Type B pancreatic cell (in vitro differentiated cells): ENCODE measurements at places on chromosomes 2 and 18.

DNA sequence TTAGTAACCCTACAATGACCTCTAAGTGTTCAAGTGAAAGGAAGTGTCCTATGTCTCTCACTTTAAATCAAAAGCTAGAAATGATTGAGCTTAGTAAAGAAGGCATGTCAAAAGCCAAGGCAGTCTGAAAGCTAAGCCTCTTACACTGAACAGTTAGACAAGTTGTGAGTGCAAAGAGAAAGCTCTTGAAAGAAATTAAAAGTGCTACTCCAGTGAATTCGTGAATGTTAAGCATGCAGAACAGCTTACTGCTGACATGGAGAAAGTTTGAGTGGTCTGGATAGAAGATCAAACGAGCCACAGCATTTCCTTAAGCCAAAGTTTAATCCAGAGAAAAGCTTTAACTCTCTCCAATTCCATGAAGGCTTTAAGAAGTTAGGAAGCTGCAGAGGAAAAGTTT, 373.7 kb downstream of the NR4A2 start:
- no peak for DNase-seq

- DNase-seq, result no peak
Observed at GRCh38 chr2:168211664-168212163, 35.7 kb downstream of the STK39 start.

DNA sequence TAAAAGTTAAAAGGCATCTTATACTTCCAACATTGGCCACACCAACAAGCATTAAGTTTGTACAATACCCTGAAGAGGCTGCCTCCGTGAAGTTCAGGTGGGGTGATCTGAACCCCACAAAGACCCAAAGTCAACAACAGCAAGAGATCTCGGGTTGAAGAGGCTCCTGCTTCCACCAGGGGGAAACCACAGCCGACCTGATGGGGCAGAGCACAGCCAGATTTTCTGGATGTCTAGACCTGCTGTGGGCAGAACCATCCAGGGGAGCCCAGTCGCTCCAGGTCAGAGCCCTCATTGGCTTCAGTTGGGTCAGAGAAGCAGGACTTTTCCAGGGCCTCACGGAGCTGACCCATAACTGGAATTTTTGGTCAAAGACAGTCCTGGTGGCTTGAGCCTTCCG, 66.5 kb upstream of the ACKR3 start:
- no peak for DNase-seq

- DNase-seq, result no peak
Observed at GRCh38 chr18:80129672-80130367, 20.8 kb downstream of the ADNP2 start.

DNA sequence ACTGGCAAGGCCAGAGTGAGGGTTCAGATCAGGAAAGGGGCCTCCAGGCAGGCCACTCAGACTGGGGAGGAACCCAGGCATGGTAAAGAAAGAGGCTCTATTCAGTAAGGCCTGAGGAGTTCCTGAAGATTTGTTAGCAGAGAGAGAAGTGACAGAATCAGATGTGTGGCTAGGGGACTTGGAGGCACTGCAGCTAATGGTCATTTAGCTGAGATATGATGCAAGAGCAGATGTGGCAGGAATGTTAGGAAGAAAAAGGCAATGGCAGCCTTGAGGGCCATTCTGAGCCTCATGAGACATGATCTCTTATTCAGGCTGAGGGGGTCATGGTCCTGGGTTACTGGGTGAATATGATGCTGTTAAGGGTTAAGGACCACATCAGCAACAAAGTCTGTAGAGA, 73.4 kb downstream of the CCDC93 start:
- DNase-seq, result no peak

DNA sequence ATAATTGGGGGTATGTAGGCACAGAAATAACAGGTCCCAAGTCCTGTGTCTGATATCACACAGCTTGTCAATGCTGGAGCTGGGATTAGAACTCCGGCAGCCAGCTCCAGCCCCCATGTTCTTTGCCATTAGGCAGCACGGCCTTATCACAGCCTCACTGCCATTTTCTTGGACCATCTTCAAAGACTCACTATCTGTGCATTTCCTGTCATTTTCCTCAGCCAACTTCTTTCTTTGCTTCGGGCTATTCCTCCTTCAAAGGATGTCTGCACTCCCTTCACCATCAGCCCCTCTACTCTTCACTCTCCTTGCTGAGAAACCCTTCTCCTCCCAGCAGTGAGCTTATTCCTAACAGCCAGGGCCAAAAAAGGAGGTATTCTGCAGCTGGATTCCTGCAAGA, 139.6 kb downstream of the GALNT14 start:
- no peak for DNase-seq

GRCh38 chr2:199933466-199933865, 21.8 kb downstream of the TYW5 start:
- no peak for DNase-seq

- no peak for DNase-seq
Observed at GRCh38 chr18:9653390-9653789, 39.0 kb upstream of the PPP4R1 start.

GRCh38 chr2:228845162-228845925, 425.7 kb downstream of the PID1 start:
- DNase-seq, result no peak

- no peak for DNase-seq
Observed at GRCh38 chr2:136135921-136136906, 18.3 kb upstream of the CXCR4 start.

- DNase-seq, result no peak
Observed at GRCh38 chr2:28327956-28328922, 64.4 kb upstream of the FOSL2 start.

- DNase-seq, result no peak
Observed at GRCh38 chr2:183267148-183267827, 143.0 kb downstream of the NUP35 start.

GRCh38 chr2:110994250-110994961, 126.3 kb upstream of the BCL2L11 start:
- DNase-seq, result no peak

DNA sequence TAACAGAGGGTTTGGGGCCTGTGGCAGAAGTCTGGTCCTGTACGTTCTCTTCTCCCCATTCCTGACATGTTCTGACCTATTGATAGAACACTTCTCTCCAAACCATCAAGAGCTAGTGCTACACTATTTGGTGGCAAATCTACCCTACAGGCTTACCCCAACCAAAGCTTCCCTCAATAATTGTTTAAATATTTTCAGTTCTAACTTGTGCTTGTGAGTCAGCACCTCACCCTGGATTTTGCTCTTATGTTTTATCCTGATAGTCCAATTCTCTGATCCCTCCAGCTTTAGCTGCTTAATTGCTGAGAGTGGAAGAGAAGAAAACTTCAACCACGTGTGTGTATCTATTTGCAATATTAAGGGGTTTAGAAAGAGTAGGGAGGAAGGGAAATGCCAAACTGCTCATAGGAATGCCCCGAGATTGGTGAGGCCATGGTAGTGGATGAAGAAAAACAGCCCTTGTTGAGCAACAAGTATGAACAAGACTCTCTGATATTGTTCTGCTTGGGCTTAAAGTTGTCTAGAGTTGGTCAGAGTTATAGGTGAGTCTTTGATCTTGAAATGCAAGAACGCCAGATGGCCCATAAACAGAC, 67.8 kb upstream of the PARD3B start:
- no peak for DNase-seq

DNA sequence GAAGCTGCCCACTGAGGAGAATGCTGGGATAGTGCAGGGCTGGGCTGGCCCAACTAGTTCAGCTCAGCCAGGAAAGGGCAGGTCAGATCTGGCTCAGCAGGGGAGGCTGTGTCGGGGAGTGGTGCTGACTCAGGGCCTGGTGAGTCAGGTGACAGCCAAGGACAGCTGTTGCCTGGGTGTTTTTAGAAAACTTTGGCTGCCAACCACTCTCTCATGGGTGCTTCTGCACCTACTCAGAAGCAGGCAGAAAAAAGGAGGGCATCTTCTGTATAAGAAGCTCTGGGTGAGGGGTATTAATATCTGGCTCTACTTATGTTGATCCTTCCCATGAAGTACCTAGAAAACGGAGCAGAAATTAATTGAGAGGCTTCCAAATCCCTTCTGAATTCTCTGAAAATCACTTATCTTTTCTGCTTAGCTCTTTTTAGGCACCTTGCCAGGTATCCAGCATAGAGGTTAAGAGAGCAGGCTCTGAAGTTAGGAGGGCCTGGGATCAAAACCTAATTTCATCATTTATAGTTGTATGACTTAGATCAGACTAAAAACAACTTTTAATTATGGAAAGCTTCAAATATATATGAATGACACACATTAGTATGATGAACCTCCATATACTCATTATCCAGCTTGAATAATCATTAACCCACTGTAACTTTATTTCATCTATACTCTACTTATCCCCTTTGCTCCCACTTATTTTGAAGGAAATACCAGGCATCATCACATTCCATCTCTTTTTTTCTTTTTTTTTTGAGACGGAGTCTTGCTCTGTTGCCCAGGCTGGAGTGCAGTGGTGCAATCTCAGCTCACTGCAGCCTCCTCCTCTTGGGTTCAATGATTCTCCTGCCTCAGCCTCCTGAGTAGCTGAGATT, 15.5 kb upstream of the RAB10 start:
- DNase-seq, result no peak

GRCh38 chr2:70479816-70480215, 73.8 kb downstream of the TGFA start:
- no peak for DNase-seq

DNA sequence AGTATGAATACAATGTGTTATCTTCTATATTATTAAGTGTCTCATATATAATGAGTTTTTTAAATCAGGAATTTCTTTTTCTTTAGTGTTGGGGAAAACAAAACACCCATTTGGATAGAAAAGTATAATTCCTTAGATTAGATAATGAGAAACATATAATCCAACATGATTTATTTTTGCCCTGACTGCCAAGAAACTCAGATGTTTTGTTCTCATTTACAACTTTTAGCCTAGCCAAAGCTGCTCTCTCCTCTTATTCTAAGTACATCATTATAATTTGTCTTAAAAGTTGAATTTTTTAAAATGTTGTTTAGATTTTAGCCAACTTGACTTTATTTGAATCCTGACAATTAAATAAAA, 68.6 kb downstream of the SLC40A1 start:
- DNase-seq, result no peak

- DNase-seq, result no peak
Observed at GRCh38 chr18:22394428-22394827, 23.3 kb downstream of the CTAGE1 start.

DNA sequence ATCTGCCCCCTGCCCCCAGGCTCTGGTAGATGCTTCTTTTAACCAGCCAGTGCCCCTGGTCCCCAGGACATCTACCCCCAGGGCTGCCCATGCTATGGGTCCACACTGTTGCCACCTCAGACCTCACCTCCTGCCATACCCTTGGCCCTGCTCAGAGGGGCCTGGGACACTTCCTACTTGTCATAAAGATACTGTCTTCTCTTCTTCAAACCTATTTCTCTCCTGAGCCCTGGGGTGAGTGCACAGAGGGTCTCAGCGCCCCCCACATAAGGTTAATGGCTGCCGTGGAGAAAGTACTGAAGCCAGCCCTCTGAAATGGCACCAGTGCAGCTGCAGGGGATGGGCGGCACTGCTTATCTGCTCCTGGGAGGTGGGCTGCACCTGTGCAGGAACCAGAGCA, 77.6 kb upstream of the MGAT4A start:
- DNase-seq, result no peak

DNA sequence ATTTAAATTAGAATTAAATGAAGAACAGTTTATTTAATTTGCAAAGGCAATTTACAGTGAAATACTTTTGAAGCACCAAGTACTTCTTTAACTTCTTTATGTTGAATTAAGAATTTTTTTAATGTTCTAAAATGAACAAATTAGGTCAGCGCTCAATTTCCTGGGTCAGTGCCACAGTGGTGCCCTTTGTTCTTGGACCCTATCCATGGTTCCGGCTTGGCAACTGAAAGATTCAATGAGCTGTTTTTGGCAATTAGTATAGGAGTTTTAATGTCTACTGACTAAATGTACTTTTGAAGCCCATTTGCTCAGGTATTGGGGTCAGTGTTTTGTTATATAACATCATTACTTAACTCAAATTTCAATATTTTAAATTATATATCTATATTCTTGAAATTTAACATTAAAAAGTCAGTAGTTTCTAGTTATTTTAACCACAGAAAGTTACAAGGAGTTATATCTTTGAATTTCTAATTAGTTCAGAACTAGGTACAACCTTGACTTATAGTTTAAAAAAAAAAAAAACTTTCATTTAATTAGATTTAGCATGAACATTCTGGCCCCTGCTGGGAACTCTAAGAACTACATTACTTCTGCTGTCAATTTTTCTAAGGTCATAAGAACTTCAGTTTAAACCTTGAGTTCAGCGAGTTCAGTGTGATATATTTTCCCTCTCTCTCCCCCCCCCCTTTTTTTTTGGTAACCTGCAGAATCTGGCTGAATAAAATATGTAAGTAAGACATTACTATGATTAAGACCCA, 7.6 kb upstream of the MSTN start:
- no peak for DNase-seq

DNA sequence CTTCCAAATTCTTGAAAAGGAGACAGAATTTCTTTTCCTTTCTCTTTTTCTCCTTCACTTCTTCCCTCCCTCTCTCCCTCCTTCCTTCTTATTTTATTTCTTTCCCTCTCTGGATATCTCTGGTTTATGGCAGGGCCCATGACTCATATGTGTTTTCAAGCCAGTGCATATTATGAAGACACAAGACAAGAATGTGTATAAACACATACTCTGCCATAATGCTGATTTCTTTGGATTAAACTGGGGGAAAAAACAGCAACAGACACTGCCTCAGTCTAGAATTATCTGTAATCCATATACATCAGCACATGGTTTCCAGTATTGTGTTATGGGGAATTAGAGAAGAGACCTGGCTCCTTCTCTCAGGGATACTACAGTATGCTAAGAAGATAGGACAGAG, 82.8 kb upstream of the CPO start:
- no peak for DNase-seq

DNA sequence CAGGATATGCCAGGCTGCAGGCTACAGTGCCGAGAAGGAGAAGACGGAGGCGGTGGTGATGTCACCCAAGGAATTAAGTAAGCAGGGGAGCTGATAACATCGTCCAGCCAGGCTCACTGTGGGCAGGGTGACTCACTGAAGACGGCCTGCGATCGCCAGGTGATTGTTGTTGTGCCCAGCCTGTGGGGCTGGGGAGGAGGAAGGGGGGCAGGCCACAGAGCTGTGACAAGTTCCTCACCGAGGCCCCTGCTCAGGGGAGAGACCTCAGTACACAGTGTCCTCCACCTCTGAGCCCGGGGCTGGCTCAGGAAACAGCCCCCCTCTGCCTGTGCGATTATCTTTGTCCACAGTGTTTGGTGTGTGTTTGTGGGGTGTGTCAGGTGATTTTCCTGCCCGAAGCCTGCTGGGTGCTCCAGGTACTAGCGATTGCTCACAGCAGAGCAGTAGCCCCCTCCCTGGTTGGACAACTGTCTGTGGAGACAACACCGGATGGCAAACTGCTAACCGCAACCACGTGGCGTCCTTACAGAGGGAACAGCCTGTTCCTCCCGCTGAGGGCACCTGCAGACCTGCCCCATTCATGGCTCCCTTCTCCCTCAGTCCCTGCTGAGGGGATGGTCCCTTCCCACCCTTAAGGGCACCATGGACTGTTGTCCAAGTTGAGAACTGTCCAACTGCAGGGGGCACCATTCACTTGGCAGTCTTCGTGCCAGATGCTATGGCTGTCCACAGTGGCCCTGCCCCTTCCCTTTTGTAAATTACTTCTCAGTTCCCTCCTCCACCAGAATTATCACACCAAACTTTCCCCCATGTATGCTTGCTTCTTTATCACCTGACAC, 95.1 kb downstream of the ZFP36L2 start:
- no peak for DNase-seq

GRCh38 chr2:555164-555922, 121.9 kb downstream of the TMEM18 start:
- no peak for DNase-seq

- no peak for DNase-seq
Observed at GRCh38 chr18:12255626-12256026, 1.5 kb downstream of the CIDEA start.

- DNase-seq, result no peak
Observed at GRCh38 chr2:98078701-98079100, 8.3 kb upstream of the VWA3B start.

- DNase-seq, result no peak
Observed at GRCh38 chr18:32595832-32596231, 125.2 kb upstream of the GAREM1 start.
